ENCODE measurements at places on chromosomes 16 and 17.

GRCh38 chr17:16351831-16352230, 1.4 kb downstream of the CENPV start:
- no peak for DNase-seq

- no peak for DNase-seq
Measured at GRCh38 chr17:34837876-34838478, 123.3 kb downstream of the CCT6B start.

DNA sequence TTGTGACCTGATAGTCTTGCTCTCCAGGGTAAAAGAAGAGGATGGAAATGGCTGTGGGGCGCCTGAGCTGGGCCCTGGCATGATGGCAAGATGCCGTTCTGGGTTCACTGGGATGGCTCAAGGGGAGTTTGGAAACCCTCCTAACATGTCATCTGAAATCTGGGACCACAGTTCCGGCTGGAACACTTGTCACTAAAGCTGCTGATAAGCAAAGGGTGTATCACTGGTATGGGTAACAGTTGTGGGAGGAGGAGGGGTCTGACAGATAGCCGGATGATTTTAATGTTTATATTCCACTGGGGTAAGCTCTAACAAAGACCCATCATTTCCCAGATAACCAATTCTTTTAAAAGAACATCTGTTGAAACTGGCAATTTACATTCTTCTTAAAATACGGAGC, 390.2 kb downstream of the WWOX start:
- DNase-seq, result no peak

DNA sequence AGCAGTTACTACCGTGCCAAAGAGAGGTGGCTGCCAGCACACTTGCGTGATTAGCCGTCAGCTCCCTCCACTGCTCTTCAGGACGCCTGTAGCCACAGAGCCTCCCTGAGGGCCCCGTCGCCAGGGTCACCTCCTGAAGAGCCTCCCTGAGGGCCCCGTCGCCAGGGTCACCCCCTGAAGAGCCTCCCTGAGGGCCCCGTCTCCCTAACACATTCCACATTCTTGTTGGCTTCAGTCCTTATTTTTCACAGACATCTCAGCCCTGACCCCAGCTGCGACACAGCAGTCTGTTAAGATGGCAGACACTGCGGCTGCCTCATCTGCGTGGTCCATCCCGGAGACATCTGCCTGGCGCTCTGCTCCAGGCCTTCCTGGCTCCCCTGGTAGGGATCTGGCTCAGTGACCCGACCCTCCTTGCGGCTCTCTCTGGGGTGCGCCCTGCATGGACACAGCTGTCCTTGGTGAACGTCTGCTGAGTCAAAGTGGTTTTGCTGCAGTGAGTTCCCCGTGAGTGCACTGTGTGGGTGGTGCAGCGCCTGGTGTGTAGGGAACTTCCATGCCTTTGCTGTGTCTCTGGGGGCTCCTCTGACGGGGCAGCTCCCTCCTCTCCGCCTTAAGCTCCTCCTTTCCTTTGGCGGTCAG, 11.4 kb downstream of the ACSF3 start:
- DNase-seq, result no peak

DNA sequence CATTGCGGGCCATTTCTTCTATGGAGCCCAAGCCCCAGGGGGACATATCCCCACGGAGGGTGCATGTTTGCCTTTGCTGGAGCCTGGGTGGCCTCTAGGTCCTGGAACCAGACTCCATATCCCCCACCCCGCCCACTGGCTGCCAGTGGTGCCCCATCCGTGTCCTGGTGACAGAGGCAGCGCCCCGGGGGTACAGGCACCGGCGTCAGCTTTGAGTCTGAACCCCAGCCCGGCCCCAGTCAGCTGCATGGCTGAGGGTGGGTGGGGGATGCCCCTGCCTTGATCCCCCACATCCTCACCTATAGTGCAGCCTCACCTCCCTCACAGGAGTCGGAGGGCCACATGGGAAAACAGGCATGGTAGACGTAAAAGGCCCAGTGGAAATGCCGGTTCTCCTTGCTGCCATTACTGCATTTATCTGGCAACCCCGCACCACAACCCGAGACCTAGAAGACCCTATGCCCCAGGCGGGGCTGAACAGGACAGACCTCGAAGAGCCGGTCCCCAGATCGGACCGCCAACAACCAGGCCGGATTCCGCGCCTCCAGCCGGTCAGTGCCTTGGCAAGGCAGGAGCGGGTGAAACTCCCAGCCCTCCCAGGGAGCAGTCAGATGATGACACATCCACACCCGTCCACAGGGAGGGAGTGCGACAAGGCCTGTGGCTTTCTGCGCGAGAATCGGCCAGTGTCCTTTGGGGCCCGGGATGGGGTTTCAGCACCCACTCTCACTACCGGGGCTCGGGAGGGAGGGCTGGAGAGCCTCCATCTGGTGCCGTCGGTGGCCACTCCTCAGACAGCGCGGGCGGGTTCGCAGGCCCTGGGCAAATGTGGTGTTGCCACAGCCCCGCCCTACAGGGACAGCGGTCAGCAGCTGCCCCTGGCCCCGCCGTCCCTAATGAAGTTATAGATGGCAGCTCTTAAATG, 11.9 kb upstream of the SSTR5 start:
- no peak for DNase-seq

- DNase-seq, result no peak
Measured at GRCh38 chr17:3316836-3317235, 18.7 kb upstream of the OR3A1 start.

DNA sequence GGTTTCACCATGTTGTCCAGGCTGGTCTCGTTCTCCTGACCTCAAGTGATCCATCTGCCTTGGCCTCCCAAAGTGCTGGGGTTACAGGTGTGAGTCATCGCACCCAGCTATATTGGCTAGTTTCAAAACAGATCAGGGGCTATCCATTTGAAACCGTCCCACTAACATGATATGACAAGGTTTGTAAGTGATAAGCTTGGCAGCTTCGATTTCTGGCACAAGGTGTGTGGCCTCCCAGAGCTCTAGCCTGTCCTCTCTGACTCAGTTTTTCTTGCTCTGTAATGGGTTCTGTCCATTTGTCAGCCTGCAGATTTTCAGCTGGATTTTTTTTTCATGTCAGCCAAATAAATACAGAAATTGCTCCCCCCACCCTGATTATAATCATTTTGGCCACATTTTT, 31.8 kb upstream of the TENT4B start:
- no peak for DNase-seq

- DNase-seq, result no peak
Measured at GRCh38 chr16:80693553-80693952, 110.8 kb downstream of the CDYL2 start.

- no peak for DNase-seq
Measured at GRCh38 chr17:48860034-48860433, 29.2 kb downstream of the CALCOCO2 start.

DNA sequence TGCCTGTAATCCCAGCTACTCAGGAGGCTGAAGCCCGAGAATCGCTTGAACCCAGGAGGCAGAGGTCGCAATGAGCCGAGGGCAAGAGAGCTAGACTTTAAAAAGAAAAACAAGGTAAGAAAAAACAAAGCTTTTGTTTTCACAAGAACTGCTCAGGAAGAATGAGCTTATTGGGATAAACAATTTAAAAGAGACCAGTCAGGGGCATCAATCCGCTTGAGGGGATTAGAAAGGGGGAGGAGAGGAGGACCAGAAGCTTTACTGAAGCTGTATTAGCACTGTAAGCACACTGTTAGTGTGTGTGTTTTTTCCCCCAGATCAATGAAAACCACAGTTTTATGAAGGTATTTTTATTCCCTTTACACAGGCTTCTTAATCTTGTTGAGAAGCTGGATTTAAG, 8.8 kb downstream of the TMEM170A start:
- no peak for DNase-seq

GRCh38 chr16:50611332-50611934, 63.2 kb downstream of the NKD1 start:
- DNase-seq, result no peak
